Stimulated activated CD4-positive, alpha-beta T cell treated with anti-CD3 and anti-CD28 coated beads, Interleukin-15, amount 100 ng/mL, for 24 hours (primary cell): ENCODE measurements at places on chromosomes 2 and 18.
A peak's percentile ranks its signal among the peaks of the same experiment; 100 is the strongest.

DNA sequence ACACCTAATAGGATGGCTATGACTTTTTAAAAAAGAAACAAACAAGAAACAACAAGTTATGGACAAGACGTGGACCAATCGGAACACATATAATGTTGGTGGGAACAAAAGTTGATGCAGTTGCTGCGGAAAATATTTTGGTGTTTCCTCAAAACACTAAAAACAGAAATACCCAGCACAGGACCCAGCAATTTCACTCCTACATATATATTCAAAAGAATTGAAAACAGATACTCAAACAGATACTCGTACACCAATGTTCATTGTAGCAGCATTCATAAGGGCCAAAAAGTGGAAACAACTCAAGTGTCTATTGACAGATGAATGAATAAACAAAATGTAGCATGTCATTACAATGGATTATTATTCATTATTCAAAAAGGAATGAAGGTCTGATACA is 12.1 kb downstream of the CCDC141 start:
- DNase-seq = no peak

- no peak for DNase-seq
Measured at GRCh38 chr2:165562233-165562632, 92.7 kb downstream of the CSRNP3 start.

DNA sequence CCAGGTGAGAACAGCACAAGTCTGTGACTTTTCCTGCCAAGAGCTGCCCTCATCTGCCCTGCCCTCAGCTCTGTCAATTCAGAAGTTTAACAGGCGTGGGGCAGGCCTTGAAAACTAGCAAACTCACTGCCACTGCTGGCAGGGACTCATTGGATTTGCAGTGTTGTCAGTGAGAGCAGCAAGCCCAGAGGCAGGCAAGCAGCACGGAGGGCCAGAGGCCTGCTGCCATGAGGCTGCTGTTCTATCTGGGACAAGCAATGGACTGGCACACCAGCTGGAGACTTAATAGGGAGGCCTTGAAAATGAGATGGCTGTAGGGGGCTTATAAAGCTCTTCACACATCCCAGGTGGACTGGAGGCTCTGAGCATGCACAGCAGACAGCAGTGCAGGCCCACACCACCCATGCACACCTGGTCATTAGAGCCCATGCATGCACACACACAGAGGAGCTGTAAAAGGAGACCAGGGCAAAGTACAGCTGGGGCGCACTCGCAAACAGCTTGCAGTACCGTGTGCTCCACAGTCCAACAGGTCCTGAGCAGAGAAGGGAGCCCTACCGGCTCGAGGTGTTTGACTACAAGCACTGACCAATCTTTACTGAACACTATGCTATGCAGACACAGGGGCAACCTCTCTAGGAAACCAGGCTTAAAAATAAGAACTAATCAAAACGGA is 28.7 kb downstream of the MGAT4A start:
- DNase-seq = no peak

GRCh38 chr2:50327906-50328305 is 704.0 kb downstream of the NRXN1 start:
- DNase-seq = no peak

DNA sequence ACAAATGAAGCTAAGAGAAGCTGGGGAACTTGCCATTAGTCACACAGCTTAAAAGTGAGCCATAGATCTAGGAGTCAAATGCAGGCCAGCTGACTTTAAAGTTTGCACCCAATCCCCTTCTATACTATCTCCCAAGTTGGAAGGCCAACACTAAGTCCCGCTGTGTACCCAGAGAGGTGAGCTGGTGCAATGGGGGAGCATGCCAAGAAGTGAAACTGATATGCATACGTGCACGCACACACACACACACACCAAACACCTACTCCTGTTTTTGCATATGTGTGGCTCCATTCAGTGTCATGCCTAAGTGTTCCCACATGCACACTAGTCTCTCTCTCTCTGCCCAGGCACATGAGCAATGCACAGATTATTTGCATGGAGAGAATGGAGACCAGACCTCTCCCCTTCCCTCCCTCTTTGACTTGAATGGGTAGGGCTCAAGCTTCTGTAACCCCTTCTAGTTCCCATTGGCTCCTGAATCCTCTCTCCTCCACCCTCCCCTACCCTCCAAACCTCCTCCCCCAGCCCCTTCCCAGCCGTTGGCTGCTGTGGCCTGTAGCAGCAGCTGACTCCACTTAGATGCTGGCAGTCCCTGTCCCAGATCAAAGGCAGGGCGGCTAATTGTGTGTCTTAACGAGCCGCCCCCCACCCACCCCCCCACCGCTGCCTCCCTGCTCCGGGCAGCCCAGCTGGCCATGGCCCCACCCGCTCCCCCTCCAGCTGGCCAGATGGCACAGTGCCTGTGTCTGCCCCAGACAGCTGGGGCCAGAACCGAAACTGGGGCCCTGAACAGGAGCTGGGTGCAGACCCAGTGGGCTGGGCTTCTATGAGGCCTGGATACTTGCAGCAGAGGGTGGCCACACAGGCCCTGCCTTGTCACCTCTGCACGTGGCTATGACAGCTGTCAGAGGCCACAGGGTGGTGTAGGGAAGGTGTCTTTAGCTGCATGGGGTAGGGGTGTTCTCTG is 5.6 kb downstream of the WNT10A start:
- peak; percentile 18 for DNase-seq

GRCh38 chr2:52128081-52128480 is 1096.1 kb upstream of the NRXN1 start:
- DNase-seq = no peak

GRCh38 chr2:189115126-189115525 is 64.4 kb downstream of the COL5A2 start:
- DNase-seq = no peak
